ENCODE measurements at places on chromosomes 6 and 20.

DNA sequence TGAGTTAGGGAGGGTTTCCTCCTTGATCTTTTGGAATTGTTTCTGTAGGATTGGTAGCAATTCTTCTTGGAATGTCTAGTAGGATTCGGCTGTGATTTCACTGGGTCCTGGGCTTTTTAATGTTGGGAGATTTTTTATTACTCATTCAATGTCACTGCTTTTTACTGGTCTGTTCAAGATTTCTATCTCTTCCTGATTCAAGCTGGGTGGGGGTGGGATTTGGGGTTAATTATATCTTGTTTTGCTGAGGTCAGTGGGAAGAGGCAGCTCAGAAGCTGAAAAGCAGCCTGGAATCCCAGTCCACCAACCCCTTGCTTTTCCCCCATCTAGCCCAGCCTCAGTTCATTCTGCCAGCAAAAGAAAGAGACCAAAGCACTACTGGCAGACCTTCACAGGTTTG lies 39.6 kb downstream of the SUMO4 start:
- DNase-seq: no peak

- DNase-seq: no peak
Observed at GRCh38 chr20:59145247-59145923, 18.2 kb upstream of the ZNF831 start.

- DNase-seq: no peak
Observed at GRCh38 chr6:121492536-121492935, 57.1 kb downstream of the GJA1 start.

GRCh38 chr6:150567823-150568383 lies 31.8 kb upstream of the PLEKHG1 start:
- no peak for DNase-seq

DNA sequence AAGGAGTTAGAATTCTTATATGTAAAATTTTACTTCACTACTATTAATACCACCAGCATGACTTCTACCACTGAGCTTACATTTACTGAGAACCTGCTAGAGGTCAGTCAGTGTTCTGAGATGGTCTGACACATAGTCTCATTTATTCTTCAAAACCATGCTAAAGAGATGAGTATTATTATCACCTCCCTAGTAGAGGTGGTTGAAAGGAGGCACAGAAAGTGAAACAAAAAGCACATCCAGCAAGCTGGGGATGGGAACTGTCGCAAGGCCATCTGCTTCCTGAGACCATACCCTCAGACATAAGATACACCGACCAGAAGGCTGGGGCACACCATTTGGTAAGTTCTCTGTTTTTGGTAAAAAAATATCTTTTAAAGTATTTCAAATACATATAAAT lies 137.7 kb downstream of the INSM1 start:
- DNase-seq: no peak

- no peak for DNase-seq
Observed at GRCh38 chr20:54067606-54068174, 2.7 kb downstream of the BCAS1 start.

DNA sequence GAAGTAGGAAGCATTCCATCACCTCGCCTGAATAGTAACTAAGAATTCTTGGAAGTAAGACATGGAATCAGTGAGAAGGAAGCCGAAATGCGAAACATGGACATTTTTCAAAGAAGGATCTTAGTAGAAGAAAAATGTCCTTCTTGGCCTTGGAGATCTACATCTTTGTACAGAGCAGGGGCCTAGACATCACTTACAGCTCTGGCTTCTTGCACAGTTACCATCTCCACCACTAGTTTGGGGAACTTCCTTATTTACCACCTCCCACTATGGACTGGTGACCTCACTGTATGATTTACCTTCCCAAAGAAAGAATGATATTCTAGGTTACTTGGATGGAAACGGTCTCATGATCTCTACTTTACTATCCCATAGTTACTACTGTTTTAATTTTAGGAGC lies 15.7 kb downstream of the CASS4 start:
- DNase-seq: no peak

GRCh38 chr6:116877743-116878142 lies 701 bp downstream of the RFX6 start:
- DNase-seq: no peak

Data from stimulated activated CD8-positive, alpha-beta memory T cell treated with anti-CD3 and anti-CD28 coated beads, Interleukin-4, amount 100 ng/mL, for 1 hour (primary cell).